Activated naive CD8-positive, alpha-beta T cell treated with anti-CD3 and anti-CD28 coated beads, Interleukin-2, amount 50 U/mL, for 16 hours (primary cell): ENCODE measurements at places on chromosomes 3 and 15.

GRCh38 chr15:88949734-88950400, 36.7 kb upstream of the MFGE8 start:
- no peak for DNase-seq

DNA sequence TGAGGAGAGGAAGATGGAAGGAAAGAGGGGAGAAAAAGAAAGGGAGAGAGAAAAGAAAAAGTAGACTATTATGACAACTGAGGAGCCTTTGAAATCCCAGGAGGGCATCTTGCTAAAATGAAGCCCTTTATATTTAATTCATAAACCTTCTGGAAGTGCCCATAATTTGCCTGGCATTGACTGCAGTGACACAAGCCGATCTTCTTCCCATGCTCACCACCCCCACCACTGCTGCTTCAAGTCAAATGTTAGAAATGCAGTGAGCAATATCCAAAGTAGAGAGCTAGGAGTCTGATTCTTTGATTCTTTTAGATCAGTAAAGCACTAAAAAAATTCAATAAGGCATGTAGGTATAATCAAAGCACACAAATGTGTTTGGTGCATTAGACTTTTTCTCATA, 138.7 kb upstream of the SNTN start:
- DNase-seq = no peak

DNA sequence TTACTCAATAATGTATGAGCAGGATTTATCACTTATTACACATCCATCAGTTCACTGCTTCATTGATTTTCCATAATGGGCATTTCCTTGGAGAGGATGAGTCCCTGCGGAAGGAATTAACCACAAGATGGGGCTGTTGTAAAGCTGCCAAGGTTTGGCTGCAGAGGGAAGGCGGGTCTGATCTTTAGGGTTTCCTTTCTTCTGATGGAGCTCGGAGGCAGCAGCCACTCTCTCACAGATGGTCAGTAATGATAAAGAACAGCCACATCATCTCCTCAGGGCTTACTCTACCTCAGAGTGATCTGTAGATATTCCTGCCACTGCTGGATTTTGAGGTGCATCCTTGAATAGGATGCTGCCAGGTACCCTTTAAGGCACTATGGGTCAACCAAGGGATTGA, 115.2 kb downstream of the USP13 start:
- no peak for DNase-seq

DNA sequence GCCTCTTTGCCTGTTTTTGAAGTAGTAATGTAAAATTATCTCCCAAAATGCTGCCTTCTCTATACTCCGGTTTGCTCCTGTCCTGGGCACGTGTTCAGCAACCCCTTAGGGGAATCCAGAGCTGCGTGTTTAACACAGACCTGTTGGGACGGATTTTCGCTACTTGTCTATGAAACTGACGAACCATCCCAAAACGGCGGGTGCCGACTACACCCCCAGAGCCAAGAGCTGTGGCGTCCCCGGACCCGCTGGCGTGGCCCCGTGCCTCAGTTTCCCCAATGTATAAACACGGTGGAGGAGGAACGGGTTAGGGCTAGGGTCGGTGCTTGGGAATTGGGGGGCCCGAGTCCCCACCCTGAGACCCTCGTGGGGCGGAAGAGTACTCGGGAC, 473 bp downstream of the FHIT start:
- DNase-seq = no peak

- DNase-seq = no peak
These were observed 11.7 kb downstream of the RBM5 start for GRCh38 chr3:50100386-50100785.

- no peak for DNase-seq
These were observed 36.4 kb downstream of the ETFA start for GRCh38 chr15:76274821-76275220.

GRCh38 chr3:184582646-184583577, 21.3 kb downstream of the EPHB3 start:
- no peak for DNase-seq

DNA sequence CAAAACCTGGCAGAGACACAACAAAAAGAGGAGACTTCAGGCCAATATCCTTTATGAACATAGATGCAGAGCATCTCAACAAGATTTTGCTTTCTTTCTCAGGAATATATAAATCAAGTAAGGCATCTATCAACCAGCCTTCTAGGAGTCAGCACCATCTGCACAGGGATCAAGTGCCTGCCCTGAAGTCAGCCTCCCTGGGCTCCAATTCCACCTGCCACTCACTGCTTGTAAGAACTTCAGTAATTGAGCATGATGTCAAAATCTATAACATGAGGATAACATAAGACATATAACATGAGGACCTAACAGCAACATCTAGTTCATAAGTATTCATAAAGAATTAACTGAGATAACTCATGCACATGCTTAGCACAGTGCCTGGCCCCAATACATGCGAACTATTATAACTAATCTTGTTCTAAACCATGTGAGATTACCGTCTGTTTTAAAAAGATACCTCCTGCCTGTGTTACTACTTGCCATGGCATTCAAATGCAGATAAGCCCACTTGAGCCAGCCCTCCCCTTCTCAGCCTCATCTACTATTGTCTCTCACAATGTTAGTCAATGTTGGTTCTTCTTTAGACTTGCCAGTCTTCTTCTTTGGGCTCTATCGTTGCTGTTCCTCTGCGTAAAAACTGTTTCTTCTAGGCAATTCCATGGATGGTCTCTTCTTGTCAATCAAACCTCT, 91.6 kb downstream of the PLD1 start:
- no peak for DNase-seq

- DNase-seq = no peak
These were observed 742 bp downstream of the TNK2 start for GRCh38 chr3:195907684-195907933.

DNA sequence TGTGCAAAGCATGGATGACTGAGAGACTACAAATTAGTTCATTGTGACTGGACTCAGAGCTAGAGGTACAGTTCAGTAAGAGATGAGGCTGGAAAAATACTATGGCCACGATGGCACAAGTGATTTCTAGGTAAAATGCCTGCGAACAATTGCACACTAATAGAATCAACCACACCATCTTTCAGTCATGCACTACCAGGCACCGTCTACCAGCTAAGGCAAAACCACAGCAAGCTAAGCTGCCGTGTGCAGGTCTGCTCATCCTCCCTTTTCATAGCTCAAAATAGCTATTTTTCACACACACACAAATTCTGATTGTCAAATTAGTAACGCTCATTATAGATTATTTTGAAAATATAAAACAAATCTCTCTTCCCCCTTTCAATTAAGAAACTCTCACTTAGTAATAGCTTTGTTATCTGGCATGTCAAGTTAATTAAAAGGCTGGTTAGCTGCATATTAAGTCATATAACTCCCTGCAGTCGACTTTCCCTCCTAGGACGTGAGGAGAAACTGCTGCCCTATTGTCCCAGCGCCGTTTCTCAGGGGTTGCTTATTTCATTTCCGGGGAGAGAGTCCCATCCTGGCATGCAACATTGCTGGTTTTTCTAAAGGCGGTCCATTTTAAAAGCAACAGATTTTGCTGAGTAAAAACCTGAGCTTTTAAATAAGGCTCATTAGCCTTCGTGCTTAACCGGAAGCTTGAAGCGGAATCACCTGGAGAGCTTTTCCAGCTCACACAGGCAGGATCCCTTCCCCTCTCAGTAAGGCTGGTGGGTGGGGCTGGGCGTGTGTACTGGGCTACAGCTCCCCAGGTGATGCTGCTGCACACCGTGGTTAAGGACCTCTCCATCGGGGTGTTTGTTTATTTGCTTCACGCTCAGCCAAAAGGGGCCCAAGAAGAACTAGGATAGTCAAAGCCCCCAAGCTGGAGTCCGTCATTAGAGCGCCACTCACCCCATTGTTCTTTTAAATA, 16.9 kb upstream of the MEX3B start:
- DNase-seq = no peak

DNA sequence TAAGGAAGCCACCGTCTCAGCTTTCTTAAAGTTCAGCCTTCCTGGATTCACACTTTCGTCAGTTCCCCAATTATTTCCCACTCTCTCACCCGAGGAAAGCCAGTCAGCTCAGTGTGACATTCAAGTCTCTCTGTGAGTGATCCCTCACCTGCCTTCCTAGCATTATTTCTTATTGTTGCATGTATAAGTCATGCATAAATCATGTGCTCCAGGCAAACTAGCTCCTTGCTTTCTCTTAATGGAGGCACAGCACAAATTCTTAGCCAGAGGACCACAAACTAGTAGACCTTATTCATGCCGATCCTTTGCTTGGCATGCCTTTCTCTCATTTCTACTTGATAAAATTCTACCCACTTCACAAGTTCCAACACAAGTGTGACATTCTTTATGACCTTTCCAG, 44.3 kb downstream of the CLDN11 start:
- DNase-seq = no peak

DNA sequence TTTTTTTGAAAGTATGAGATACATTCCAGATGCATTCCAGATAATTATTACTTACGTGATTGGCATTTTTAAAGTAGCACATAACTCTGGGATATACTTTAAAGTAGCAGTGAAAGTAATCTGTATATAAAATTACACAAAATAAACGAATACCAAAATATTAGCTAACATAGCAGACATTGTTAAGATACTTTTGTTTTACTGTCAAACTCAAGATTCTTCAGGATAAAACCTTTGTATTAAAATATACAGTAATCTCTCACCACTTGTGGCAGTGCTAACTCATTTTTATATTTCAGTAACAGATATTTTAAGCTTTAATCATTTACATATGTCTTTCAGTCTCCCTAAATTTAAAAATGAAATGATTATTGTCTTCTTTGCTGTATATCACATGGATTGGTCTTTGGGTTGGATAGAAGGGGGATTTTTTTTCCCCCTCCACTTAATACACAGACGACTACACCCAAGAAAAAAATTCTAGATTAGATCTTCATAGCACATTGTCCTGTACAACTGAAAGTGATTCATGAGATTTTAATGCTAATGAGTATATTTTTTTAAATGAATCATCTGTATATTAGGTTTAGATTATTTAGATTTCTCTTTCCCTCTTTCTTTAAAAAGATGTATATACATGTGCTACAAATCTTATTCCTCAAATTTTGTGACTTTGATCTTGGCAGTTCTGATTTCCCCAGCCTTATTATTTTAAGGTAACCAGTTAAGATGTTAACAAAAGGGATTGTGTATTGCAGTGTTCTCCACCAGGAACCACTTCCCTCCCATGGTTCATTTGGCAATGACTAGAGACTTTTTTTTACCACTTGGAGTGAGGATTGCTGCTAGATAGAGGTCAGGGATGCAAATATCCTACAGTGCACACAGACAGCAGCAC, 24.5 kb upstream of the EBLN2 start:
- DNase-seq = no peak

DNA sequence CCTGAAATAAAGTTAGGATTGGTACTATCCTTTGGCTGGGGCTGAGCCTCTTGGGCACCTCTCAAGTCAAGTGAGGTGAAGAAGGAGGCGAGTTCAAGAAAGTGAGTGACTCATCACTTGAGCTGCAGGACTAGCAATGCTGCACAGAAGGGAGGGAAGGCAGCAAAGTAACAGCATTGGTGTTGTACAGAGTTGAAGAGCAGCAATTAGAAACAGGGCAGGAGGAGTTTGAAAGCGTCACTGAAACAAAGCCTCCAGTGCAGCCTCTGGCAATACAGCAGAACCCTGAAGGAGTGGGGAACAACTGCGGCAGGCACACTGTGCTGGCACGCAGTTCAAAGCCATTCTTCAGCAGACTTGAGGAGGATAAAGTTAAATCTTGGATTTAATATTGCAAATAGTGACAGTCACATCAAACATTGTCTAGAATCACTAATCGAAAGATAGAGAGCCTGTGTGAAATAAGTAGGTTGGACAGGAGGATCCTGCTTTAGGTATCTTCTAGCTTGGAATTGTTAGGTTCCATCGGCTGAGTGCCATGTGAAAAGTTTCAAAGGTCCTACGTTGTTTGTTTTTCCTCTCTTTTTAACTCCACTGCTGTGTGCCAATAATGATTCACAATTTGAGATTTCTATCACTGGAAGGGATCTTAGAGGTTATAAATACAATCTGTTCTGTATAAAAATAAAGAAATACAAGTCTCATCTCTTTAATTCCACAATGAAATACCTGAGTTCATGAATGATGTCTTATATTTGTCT, 479.8 kb downstream of the NAALADL2 start:
- DNase-seq = no peak

DNA sequence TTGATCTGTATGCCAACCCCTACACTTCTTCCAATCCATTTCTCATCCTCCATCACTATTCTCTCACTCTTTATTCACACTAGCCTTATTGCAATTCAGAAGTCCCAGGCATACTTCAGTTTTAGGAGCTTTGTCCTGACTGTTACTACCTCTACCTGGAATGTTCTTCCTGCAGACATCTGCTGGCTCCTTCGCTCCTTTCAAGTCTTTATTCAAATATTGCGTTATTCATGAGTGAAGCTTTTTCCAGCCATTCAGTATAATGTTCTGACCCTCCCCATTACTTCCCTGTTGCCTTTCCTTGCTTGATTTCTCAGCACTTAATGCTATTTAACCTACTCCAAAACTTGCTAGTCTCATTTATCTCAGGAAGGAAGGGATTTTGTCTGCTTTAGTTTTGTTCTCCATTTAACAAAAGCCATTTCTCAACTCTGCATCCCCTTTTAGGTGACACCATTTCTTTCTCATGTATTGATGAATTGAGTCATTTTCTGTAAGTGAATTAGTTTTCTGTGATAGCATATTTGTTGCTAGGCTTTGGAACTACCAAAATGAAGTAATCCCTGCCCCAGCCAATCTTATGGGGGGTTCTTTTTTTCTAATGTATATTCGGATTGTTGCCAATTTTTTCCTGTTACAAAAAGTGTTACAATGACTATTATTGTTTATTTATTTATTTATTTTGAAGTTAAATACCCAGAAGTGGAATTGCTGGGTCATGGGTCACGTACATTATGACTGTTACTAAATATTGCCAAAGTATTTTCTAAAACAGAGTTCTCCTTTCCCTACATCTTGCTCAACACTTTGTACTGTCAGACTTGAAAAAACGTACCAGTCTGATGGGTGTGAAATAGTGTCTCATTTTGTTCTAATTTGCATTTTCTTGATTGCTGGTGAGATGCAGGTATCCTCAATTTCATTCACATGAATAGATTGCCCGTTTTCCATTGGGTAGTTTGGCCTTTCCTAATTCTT, 9.4 kb downstream of the ATP11B start:
- DNase-seq = no peak

DNA sequence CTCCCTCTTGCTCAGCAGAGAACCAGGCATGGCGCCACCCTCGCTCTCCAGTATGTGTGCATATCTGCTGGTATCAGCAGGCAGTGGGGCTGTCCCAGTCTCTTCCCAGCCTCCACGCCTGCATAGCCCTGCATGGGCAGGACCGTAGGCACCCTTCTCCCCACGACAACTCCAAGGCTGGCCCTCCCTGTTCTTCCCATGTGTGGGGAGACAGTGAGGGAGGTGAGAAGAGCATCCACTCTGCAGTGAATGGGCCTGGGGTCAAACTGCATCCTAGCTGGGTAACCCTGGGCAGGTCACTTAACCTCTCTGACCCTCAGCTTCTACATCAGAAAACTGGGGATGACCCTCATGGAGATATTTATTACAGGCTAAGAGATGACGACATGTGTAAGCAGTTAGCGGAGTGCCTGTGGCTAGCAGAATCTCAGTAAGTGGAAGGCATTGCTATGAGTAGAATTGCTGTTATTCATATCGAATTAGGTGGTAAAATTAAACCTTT, 13.3 kb upstream of the SSUH2 start:
- no peak for DNase-seq
